Stimulated activated CD8-positive, alpha-beta memory T cell treated with anti-CD3 and anti-CD28 coated beads, Interleukin-4, amount 100 ng/mL, for 24 hours (primary cell): ENCODE measurements at places on chromosomes 1 and 21.

- DNase-seq = peak; percentile 69
These were observed 27.2 kb upstream of the EPS8L3 start for GRCh38 chr1:109790735-109791494.

GRCh38 chr1:97989094-97989680 is 68.4 kb upstream of the DPYD start:
- no peak for DNase-seq

DNA sequence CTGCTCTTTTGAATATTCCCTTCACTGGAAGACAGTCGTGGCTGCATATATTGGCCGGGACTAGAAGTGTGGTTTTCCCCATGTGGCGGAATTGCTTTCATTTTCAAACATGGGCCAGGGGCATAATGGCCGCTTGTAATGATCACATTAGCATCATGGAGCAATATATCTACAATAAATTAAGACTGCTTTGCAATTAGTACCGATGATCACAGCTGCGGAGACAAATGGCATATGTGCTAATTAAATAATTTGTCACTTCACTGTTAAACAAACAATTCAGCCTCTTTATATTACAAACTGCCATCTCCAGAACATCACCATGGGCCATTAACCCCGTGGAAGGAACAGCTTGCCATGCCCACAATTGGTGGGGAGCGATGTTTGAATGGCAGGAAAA is 68.2 kb upstream of the OLIG2 start:
- no peak for DNase-seq

DNA sequence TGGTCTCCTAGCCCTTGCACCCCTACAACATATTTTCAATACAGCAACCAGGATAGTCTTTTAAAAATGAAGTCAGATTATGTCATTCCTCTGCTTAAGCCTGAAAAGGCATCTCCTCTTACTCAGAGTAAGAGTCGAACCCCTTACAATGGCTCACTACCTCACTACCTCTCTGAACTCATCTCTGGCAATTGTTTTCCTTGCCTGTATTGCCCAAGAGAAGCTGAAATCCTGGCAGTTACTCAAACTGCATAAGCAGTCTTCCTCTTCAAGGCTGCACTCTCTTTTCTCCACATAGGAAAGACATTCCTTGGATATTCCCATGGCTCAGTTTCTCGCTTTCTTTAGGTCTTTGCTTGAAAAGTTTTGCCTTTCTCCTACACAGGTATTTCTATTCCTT is 22.7 kb downstream of the CLDN8 start:
- no peak for DNase-seq

GRCh38 chr1:42806593-42806992 is 10.3 kb upstream of the ERMAP start:
- DNase-seq = no peak

GRCh38 chr1:154192476-154192875 is 576 bp upstream of the TPM3 start:
- no peak for DNase-seq

DNA sequence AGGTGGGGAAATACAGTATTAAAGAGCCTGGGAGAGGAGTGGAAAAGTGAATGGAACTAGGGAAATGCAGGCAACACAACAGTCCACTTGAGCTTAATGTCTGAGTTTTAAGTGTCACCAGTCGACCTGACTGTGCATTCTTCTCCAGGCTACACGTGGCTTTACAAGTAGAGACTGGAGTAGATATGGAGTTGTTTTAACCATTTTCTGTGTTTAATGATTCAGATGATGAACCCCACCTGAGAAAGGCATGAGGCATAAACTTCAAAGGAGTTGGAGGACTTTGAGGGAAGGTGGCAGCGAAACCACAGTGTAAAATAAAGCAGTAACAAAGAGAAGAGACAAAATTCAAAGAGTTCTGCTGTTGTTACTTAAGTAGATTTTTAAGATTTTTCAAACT is 12.6 kb downstream of the FUBP1 start:
- DNase-seq = no peak
